ENCODE measurements at places on chromosomes 2 and 18.

DNA sequence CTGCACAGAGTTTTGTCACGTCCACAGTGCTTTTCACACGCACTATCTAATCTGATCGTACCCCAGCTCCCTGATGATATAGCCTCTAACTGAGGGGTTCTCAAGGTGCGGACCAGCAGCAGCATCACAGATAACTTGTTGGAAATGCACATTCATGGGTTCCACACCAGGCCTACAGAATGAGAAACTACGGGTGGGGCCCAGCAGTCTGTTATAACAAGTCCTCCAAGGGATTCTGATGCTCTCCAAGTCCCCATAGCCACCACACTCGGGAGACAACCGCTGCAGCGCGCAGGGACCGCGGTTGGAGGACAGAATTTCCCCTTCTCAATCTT lies 745 bp upstream of the BZW1 start:
- no peak for DNase-seq

DNA sequence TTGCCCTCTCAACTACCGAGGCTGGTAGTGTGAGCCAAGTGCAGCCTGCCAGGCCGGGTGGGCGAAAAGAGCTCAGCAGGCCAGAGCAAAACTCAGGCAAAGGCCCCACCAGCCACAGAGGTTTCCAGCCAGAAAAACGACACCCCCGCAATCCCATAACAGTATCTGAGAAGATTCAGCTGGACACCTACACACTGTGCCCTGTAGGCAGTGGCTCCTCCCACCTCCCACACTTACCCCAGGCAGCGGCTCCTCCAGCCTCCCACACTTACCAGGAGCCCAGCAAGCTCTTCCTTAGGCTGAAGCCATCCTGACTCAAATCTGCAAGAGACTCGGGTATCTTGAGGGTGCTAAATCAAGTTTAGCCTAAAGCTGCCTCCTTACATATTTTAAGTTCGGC lies 15.6 kb upstream of the TMEM18 start:
- DNase-seq = no peak

DNA sequence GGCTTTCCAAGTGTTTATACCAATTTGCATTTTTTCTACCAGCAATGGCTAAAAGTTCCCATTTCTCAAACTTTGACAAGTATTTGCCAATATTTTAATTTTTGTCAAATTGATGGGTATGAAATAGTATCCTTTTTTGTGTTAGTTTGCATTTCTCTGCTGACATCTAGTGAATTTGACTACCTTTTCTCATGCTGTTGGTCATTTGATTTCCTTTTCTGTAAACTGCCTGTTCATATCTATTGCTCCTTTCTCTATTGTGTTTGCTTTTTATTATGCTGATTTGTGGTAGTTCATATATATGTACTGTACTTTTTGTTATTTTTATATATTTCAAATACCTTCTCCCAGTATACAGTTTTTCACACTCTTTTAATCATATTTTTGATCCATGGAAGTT lies 149.4 kb downstream of the PMAIP1 start:
- no peak for DNase-seq

- no peak for DNase-seq
Observed at GRCh38 chr2:95031726-95032116, 6.2 kb downstream of the MAL start.

- no peak for DNase-seq
Observed at GRCh38 chr2:71959494-71959893, 188.2 kb downstream of the CYP26B1 start.

DNA sequence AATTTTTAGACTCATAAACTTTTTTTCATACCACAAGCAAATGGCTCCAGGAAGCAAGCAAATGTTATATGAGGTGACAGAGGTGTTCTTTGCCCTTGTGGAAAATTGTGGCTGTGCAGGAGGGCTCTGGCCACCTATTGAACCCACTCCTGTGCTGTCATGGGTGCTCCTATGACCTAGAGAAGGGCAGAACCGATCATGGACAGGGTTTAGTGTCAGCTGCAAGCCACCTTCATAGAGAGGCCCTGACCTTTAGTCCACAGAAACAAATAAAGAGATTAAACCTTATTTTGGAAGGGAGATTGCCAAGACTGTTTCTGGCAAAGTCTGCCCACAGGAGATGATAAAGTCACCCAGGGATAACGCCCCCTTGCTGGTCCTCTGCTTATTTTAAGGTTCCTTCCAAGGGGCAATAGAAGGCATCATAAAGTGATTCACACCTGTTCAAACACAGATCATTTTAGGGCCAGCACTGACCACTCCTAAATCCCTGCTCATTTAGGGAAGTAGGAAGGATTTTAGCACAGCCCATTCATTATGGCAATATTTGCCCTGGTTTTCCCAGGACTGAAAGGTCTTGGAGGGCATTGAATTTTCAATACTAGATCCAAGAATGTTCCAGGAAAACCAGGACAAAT lies 26.1 kb upstream of the STAT4 start:
- no peak for DNase-seq

GRCh38 chr2:37000988-37001556 lies 34.7 kb upstream of the STRN start:
- DNase-seq = no peak

DNA sequence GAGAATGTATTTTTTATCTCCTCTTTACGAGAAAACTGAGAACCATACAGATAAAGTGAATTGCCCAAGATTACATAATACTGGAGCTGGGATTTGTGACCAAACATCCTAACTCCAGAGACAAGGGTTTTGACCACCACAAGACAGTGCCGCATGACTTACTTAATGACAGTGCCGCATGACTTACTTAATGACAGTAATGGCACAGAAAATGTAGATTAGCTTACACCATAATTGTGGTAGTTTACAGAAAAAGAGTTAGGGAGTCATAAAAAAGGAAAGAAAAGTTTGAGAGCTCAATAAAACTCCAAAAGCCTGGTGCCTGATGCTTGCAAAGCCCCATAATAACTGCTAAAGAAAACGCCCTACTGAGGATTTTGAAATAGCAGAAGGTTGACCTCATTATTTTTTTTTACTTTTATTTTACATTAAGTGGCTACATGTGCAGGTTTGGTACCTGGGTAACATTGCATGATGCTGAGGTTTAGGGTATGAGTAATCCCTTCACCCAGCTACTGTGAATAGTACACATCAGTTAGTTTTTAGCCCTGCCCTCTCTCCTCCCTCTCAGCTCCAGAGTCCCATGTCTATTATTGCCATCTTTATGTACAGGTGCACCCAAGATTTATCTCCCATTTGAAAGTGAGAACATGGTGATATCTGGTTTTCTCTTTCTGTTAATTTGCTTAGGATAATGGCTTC lies 310.0 kb upstream of the UBE2E3 start:
- no peak for DNase-seq

- no peak for DNase-seq
Observed at GRCh38 chr2:215483431-215483830, 47.6 kb upstream of the FN1 start.

GRCh38 chr2:61005736-61006135 lies 11.8 kb upstream of the PEX13 start:
- DNase-seq = no peak

GRCh38 chr2:8028981-8029380 lies 652.9 kb upstream of the ID2 start:
- no peak for DNase-seq

- no peak for DNase-seq
Observed at GRCh38 chr2:22753476-22753875, 631.5 kb upstream of the KLHL29 start.

GRCh38 chr2:200593905-200594304 lies 8.1 kb downstream of the AOX1 start:
- DNase-seq = no peak

- no peak for DNase-seq
Observed at GRCh38 chr2:106602042-106602441, 114.9 kb downstream of the CD8B2 start.

GRCh38 chr2:241947004-241947350 lies 77.4 kb downstream of the RTP5 start:
- no peak for DNase-seq

- no peak for DNase-seq
Observed at GRCh38 chr2:226638576-226638975, 161.0 kb downstream of the IRS1 start.

- DNase-seq = no peak
Observed at GRCh38 chr2:86490245-86490644, 49.1 kb downstream of the KDM3A start.

DNA sequence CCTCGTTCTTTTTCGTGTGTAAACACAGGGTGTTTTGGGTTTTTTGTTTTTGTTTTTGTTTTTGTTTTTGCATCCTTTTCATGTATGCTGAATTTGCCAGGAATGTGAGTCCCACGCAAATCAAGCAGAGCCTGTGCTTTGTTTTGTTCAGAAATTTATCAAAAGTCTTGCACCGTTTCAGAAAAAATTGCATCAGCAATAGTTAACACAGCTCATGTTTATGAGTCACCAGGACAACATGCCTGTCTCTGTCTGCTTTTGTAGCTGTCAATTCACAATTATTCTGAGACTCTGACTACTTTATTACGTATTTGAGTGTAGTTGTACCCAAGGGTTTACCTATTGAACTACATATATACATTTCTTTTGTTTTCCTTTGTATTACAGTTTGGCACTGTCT lies 38.3 kb downstream of the MRPL44 start:
- no peak for DNase-seq

- no peak for DNase-seq
Observed at GRCh38 chr2:227782804-227783203, 30.8 kb upstream of the CCL20 start.

GRCh38 chr2:39516347-39517101 lies 79.4 kb upstream of the MAP4K3 start:
- DNase-seq = no peak

GRCh38 chr2:169136885-169137534 lies 67.6 kb downstream of the DHRS9 start:
- DNase-seq = no peak

- DNase-seq = no peak
Observed at GRCh38 chr2:173572848-173573247, 218.2 kb downstream of the CDCA7 start.

GRCh38 chr2:184137955-184138354 lies 460.4 kb upstream of the ZNF804A start:
- no peak for DNase-seq

DNA sequence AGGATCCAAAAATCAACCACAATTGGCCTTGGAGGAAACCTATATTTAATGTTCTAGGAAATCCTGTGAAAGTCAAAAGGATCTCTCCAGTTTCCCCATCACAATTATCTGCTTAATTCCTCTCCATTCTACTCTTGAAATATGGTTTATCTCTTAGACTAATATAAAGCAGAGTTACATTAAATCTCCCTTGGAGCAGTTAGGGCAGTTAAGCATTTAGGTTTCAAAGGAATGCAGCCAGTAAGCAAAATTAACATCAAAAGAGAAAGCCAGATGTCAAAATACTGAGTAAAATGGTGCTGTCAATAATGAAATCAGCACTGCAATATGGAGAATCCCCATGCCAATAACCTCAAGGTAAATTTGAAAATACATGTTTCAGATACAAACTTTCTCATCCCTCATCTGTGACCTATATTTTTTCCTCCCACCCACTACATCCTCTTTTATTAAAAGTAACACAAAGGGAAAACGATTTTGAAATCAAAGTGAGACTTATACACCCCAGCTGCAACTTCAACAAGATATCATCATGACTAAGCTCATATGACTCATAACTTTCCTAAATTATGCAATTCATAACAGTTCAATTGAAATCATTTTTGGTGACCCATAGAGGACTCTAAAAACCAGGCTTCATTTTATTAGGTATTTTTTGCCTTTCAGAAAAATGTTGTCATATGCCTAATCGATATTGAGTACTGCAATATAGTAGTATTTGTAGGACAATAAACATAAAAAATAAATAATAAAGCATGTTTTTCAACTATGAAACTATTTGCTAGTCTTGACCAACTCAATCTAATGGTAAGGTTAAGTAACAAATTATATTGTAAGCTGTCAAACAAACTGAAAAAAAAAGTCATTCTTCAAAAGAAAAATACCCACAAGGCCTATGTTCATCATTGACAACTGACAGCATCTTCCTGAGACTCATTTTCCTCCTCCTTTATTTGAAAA lies 3.1 kb downstream of the ADAM17 start:
- peak; percentile 44 for DNase-seq

GRCh38 chr18:47593744-47594472 lies 336.6 kb downstream of the SMAD2 start:
- no peak for DNase-seq

DNA sequence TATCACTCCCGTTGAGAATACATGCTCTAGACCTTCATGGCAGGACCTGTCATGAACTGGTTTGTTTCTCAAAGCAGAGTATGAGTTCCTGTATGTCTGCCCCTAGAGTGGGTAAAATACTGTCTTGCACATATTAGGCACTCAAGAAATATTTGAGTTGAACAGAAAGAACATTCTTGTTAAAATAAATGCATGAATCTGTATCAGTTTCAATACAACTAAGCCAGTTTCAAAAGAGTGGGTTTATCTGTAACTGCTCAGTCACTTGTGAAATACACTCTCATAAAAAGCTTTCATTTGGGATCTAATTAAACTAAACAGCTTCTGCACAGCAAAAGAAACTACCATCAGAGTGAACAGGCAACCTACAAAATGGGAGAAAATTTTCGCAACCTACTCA lies 69.2 kb downstream of the RFTN2 start:
- DNase-seq = no peak

DNA sequence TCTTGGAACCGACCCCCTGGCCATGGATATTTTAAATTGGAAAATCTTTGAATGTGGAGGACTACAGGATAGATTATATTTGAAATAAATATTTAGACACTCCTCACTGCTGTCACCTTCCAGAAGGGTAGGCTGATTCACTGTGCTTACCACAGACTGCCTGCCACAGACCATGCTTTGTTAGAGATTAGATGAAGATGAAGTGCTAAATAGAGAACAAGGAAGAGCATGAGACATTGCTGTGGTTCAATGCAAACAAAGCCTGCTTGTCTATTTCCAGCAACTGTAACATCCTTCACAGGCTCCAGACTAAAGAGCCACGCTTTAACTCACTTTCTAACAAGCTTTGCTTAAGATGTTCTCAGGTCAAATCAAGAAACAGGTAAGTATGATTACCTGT lies 81.0 kb upstream of the TMEM17 start:
- DNase-seq = no peak

DNA sequence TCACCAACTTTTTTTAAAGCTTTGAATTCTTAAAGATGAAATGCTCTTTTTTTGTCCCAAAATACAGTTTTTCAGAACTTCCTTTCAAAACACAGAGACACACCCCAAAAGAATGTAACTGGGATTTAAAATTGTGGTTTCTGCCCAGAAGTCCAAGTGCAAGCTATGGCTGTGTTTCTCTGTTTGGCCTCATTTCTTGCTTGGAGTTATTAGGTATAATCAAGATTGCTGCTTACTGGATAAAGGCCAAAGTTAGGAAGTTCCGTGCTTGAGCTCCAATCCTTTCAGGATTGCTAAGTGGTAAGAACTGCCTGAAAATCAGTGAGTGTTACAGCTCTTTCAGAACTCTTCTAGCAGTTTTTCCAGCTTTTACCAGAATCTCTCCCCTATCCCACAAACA lies 16.9 kb downstream of the ZBTB7C start:
- DNase-seq = no peak

DNA sequence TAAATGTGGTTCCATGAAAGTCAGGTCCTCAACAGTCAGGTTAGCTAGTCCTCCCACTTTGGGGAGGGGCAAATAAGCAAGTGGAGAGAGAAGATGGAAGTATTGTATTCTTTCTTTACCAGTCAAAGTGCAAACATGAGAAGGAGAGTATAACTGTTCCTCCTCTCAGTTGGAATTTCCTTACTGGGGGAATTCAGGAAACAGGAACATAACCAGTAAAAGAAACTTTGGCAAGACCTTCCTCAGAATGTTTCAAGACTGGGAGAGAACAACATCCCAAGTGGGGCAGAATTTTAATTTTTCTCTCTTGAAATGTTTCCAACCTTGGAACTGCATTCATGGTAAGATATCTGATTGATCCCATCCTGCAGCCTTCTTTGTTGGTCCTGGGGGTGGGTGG lies 552.4 kb upstream of the TNP1 start:
- DNase-seq = no peak

GRCh38 chr2:107553539-107553938 lies 273.2 kb upstream of the RGPD4 start:
- DNase-seq = no peak

Data from CD4-positive, alpha-beta T cell treated with Interleukin-17A for 1 hour (primary cell).